Eye (tissue), 1 donor: ENCODE measurements at places on chromosomes 5 and 9.

DNA sequence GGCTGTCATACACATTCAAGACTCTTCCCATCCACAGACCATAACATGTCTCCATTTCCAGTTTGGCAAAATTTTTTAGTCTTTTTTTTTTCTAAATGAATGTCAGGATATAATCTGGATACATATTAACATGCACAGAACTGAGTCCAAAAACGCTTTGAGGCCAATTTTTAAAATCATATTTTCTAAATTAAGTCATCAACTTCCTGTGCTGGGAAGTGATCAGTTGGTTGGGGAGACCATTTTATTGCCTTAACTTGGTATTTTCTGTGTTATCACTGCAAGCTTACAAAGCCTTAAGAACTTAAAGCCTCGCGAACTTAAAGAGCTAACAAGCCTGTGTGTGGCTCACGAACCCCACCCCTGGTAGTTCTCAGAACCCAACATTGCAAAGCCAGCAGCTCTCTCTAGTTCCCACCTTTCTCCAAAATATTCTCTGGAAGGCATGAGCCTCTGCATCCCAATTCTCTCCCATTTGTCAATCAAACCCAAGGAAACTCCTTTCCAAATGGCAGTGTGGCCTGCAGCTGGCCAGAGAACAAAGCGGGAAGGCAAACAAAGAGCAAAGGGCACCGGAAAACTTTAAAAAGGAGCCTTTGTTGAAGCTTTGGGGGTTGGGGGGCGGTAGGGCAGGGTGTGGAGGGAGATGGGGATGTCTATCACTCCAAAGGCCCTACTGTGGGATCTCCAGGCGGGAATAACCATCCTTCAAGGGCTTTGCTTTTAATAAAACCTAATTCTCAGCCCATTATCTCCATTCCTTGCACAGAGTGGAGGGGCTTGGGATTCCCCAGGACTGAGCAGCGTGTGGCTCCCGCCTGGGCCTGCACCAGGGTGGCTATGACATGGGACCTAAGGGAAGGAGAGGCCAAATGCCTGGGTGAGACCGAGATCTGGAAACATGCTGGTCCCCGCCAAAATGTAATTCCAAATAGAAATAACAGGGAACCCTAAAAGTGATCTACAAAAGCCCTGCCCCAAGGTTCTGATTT, 65.0 kb downstream of the ROR2 start:
- peak; percentile 38 for DNase-seq

DNA sequence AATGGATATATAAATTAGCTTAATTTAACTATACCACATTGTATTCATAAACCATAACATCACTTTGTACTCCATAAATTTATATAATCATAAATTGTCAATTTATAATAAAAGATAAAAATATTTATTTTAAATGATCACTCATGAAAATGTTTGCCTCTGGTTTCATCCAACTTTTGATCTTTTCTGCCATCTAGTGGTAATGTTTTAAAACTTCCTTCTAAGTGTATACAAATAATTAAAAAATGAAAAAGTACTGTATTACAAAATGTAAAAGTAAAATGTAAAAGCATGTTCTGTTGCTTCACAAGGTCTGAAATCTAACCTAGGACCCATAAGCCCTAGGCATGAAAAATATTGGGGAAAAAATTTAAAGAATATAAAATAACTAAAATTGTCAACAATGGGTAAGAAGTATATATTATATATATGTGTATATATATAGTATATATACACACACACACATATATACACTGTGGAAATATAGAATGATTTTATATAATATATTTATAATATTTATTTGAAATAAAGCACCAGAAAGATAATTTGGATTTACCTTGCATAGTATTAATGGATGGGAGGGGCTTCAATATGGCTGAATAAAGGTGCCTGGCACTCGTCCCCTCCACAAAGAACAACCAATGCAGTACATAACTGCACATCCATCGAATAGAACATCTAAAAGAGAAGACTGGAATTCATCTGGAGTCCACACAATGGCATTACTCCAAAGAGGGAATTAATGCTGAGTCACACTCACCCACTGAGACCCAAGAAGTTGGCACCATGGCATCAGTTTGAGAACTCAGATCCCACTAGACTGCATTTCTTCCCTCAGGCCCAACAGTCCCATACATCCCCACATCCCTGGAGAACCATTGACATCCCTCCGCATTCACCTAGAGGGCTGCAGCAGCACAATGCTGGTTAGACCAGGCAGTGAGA, 32.5 kb downstream of the ANXA1 start:
- peak; percentile 55 for DNase-seq

DNA sequence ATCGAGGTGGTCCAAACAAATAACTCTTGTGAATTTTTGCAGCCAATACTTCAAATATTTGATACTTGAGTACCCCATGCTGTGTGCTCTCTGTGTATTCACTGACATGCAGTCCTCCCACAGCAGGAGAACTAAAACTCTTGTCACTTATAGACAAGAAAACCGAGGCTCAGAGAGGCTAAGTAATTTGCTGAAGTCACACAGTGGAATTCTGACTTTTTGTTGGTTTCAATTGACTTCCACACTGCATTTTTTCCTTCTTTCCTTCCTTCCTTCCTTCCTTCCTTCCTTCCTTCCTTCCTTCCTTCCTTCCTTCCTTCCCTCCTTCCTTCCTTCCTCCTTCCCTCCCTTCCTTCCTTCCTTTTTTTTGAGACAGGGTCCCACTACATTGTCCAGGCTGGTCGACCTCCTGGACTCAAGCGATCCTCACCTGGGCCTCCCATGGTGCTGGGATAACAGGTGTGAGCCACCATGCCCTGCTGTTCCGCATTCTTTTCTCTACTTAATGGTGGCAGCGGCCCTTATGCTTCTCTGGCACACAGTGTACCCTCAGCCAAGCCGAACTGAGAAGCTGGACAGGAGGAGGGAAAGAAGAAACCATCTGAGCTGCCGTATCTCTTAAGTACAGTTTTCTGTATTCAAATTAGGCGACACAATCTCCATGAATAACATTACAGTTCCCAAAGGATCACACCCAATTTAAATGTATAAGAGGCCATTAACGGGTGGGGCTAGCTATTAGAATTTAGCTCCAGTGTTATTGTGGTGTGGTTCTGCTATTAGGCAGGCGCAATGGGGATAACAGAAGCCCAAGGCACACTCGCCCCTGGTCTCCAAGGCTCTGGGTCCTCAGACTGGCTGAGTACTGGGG, 38.4 kb upstream of the GRHPR start:
- no peak for DNase-seq

GRCh38 chr5:160266752-160267345, 37.5 kb downstream of the FABP6 start:
- DNase-seq, result no peak

GRCh38 chr9:34993502-34994259, 4.1 kb downstream of the DNAJB5 start:
- DNase-seq, result peak; percentile 35

- DNase-seq, result no peak
Measured at GRCh38 chr5:55850839-55851674, at the start of gene IL31RA. Gene IL31RA, plus strand, starts transcription at chr5:55851357. Its CDS starts 214 bp downstream, at chr5:55851571.

- DNase-seq, result no peak
Measured at GRCh38 chr5:128774605-128775004, 190.7 kb upstream of the SLC27A6 start.

DNA sequence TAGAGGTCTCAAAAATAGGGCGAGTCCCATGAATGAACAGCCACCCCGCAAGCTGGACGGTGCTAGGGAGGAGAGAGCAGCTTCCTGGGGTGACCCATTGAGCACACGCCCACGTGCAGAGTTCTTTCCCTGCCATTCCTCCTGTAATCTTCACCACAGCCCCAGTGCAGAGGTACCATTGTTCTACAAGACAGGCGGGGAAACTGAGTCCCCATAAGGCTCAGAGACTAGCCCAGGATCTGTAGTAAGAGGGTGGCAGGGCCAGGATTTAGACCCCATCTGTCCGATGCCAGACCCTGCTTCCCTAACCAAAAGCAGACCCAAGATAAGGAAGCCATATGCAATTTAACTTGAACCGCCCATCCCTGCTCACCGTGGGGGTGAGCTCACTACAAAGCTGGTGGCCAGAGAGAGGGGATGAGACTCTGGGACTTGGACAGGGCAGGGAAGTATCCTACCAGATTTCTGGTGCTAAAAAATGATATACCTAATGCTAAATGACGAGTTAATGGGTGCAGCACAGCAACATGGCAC, 36.7 kb upstream of the ORM1 start:
- DNase-seq, result no peak

- peak; percentile 50 for DNase-seq
Measured at GRCh38 chr5:6468104-6468503, 19.4 kb downstream of the UBE2QL1 start.

DNA sequence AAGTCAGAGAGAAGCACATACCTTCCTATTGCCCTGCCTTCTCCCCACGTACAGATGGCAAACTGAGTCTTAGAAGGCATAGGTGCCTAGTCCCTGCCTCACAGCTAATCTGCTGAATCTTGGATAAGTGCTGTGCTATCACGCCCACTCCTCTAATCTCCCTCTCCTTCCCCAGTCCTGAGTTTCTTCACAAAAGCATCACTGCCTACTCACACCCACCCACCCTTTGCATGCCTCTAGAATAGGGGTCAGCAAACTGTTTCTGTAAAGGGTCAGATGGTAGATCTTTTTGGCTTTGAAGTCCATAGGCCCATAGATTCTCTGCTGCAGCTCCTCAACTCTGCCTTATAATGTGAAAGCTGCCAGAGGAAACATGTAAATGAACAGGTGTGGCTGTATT, 23.2 kb upstream of the JADE2 start:
- DNase-seq, result no peak

DNA sequence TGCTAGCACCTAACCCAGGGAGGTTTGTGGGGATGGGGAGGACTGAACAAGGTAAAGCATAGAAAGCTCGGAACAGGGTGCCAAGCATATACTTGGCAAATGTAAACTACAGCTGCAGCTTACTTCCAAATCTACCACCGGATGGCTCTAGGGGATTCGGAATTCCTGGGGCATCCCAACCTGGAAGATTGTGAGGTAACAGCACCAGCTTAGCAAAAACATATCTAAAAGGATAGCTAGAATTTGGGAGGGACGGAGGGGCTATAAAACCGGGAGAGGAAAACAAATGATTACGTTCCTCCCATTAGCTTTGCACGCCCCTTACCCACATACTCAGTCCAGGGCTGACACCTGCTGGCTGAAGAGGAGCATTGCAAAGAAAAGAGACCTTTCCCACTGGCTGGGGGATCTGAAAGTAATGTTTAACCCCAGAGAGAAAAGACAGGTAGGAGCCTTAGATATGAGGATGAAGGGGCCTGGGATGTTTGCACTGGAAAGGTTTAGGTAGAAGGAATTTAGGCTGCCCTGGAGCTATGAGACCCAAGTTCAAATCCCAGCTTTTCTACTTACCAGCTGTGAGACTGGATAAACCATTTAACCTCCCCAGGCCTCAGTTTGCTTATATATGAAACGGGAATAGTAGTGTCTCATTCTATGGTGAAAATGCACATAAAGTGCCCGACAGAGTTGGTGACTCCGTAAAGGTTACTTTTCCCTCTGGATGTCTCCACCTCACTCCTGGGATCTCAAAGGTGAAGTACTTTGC, 73.6 kb downstream of the FAM114A2 start:
- peak; percentile 92 for DNase-seq

DNA sequence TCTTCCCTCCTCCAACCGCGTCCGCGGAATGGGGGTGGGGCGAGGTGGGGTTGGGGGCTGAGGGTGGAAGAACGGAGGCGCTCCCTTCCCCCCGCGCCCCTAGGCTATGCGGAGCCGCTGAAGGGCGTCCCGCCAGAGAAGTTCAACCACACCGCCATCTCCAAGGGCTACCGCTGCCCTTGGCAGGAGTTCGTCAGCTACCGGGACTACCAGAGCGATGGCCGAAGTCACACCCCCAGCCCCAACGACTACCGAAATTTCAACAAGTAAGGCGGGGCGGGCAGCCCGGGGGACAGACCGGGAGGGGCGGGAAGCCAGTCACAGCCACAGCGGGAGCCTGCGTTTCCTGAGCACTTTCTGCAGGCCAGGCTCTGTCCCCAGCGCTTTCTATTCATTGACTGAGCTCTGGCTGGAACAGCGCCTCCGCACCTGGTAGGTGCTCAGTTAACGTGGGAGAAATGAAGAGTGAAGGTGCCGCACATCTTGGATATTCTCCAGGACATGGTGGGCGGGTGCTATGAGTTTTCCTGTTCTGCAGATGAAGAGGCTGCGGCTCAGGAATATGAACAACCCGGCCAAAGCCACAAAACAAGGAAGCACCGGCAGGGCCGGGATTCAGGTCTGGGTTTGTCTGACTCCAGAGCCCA, 11.3 kb downstream of the MYOZ3 start:
- peak; percentile 71 for DNase-seq

DNA sequence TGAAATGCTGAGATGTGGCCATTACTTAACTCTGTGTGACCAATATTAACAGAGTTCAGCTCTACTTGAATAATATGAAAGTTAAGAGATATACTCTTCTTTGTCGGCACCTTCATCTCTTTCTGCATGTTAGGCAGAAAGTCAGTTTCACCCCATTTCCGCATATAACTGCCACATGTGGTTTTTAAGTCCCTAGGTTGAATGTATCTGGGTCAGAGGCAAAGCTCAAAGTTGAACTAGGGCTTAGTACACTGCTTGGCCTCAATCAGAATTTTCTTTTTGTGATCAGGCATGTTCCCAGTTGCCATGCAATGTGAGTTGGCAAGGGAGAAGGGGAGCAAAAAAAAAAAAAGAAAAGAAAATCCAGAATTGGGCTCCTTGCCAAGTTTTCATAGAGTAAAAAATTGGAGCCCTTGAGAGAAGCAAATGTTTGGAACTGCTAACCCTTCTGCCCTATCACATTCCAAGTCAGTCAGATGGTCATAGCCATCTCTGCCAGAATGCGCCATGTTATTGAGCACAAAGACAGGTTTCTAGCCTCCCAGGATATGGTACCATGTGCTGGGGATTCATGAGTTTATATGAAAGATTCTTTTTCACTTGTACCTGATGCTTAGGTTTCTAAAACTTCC, 251.2 kb upstream of the RORB start:
- DNase-seq, result peak; percentile 29

DNA sequence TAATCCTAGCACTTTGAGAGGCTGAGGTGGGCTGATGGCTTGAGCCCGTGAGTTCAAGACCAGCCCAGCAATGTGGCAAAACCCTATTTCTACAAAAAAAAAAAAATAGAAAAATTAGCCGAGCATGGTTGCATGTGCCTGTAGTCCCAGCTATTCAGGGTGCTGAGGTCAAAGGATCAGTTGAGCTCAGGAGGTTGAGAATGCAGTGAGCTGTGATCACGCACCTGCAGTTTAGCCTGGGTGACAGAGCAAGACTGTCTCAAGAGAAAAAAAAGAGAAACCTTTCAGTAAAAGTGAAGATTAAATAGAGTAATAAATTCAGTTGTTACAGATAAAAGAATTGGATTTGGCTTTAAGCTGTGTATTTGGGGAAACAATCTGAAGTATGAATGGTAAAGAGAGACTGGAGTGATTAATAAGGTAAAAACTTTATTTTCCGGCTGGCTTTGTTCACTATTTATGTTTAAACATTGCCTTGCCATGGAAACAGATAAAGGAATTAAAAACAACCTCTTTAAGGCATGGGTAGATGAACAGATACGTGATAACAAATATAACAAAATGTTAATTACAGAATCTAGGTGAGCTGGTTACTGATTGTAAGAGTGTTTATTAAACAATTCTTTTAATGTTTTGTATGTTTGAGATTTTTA, 56.0 kb upstream of the PCAT7 start:
- DNase-seq, result no peak
